ENCODE measurements at places on chromosomes 2 and 18. TPM values are rescaled to one million over a fixed set of nuclear protein-coding genes. Genes with fewer than 3 reads are reported as not detected.

The CNDP1 gene
- total RNA-seq = 0.22 TPM

The CHRNG gene
- not detected for total RNA-seq

The TDRD15 gene
- total RNA-seq = 0.10 TPM

The THAP4 gene
- total RNA-seq = 41.4 TPM

The TFCP2L1 gene
- total RNA-seq = not detected

The RIT2 gene
- total RNA-seq = not detected

The LBX2 gene
- total RNA-seq = 2.3 TPM

DNA sequence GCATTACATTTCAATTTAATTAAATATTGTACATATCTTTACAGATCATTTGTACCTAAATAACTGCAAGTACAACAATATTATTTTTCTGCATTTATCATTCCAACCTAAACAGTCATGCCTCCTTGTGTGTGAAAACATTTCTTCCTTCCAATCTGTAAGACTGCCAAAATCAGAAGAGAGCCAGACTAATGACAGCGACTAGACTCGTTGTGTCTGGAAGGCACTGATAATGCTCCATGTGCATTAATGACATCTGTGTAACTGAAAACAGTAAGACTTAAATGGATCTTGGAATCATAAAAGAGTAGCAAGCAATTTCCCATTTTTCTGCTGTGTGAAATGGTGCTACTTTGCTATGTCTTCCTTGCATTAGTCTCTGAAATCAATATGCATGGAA lies 278.0 kb upstream of the DSEL start:
- DNase-seq = no peak

- DNase-seq = no peak
Measured at GRCh38 chr2:231644426-231644825, 51.8 kb downstream of the TEX44 start.

DNA sequence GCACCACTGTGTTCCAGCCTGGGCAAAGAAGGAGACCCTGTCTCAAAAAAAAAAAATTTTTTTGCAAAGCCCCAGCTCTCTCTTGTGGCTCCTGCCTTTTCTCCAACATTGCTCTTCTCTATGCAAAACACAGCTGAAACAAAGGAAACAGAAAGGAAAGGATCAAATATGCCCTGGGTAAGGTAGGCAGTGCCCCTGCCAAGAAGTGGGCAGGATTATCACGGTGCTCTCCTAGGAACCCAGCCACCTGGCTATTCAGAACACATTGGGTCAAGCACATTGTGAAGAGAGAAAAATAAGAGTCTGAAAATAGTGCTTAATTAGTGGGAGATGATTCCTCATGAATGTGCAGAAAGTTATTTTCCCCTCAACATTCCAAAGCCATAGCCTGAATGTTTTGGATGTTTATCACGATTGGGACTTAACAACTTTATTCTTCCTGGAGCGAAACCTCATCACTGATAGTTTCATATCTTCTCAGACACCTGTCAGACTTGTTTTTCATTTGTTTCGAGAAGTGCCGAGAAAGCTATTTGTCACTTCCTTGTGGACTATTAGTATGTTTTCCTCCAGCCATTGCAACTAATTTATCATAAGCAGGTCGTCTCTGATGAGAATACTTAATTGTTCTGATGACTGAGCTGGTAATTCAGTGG lies 42.7 kb upstream of the RPL31 start:
- DNase-seq = no peak

- DNase-seq = no peak
Measured at GRCh38 chr2:208163489-208163888, at the start of gene CRYGA. CRYGA (minus strand) TSS chr2:208163589; CDS start chr2:208163556, 33 bp downstream.

DNA sequence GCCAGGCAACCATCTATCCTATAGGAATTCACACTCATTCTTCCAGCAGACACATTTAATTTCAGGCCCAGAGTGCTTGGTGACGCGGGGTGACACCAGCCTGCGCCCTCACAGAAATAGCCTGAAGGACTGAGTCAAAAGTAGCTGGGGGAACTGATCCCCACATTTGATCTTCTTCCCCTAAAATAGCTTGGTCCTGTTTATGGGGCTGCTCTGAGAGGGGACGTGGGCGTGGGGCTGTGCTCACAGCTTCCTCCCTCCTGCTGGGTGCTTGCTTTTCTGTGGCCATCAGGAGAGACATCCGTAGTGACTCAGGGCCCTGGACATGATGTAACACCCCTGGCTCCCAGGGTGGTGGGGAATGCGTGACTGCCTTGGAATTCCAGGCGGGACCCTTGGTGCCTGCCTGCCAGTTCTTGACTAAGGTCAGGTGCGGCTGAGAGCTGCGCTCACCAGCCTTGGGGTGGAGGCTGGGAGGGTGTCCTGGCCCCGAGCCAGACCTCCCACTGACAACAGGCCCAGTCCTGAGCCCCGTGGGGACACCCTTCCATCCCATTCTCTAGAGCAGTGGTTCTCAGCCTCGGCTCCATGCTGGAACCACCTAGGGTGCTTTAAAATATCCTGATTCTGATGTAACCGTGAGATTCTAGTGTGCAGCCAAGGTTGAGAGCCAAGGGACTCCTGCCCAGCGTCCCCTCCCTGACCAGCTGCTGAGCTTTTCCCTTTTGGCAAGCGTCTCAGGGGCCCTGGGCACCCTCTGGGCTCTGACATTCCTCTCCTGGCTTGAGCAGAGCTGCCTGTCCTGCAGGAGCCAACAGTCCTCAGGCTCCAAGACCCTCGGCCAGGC lies 47.4 kb upstream of the SMAD7 start:
- peak; percentile 97 for DNase-seq

DNA sequence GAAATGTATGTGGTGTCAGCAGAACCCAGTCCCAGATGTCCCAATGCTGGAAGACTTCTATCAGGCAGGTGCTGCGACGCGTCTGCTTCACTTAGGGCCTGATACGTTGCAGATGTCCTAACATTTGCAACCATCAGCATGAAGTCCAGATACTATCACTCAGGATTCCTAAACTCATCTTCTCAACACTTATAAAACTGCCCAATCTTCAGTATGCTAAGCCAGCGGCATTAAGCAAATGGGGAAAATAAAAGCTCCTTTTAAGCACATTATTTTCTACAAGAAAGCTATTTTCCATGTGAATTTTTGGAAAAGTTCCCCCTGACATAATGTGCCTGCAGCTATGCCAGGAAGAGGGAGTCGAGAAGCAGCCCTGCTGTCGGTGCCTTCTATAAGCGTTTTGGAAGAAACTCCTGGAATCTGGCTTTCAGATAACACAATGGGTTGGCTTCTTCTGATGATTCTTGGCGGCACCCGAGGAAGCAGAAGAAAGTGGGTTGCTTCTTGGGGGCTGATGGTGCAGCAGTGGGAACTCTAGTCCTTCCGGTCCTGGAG lies 60.7 kb upstream of the ITGA6 start:
- no peak for DNase-seq

GRCh38 chr18:45270289-45270771 lies 344.9 kb upstream of the SLC14A2 start:
- DNase-seq = no peak

DNA sequence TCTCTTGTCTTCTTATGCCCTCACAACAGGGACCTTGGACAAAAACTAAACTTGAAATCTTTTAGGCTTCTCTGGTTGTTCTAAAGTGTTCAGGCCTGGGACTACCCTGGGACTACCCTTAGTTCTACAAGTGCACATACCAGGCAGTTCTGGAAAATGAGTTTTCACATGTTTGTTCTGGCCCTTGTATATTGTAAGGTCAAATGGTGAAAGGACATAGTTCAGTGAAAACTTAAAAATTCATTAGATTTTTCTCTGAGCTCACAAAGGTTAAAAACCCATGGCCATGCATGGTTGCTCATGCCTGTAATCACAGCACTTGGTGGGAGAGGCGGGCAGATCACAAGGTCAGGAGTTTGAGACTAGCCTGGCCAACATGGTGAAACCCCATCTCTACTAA lies 875.5 kb upstream of the FAM98A start:
- DNase-seq = no peak

DNA sequence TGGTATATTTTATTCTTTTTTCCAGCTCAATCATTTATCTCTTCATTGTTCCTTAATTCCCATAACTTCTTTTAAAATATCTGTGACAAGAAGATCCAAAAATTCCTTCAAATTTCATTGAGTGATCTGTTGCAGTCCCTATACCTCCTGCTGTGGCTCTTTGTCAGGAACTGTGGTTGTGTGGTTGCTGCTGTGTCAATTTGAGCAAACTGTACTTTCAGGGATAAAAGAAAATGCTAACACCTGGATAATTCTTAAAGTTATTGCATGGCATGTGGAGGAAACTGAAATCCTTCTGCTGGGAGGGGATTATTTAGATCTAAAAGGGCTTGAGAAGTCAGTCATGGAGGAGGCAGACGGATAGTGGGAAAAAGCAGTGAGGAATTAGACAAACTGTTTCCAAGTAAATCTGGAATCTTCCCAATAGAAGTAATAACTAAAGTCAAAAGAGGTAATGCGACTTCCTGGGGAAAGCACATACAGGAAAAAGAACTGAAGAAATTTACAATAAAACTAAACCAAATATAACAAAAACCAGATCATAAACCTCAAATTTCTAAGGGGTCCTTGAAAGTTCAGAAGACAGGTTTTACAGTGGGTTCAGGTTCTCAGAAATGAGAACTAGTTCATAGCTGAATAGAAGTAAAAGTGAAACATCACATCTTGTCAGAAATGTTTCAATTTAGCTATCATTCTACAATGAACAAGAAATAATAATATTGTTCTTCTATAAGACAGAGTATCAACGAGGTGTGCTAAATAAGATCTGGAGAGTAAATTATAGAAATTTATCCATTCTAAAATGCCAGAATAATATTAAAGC lies 33.5 kb upstream of the CD226 start:
- no peak for DNase-seq

DNA sequence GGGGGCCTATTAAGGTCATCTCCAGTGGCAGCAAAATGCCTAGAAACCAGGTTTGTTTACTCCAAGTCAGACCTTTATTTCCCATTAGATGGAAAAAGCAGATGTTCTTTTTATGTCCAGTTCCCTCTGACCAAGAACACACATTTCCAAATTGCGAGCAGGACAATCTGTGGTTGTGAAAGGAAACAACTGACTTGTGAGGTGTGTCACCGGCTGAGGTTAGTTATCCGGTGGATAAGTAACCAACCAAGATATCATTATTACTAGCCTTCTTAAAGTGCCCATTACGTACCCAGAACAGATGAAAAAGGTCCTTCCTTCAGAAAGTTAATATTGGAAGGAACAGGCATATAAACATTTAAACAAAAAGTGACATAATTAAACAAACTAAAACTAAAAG lies 112.9 kb downstream of the THADA start:
- DNase-seq = no peak

- no peak for DNase-seq
Measured at GRCh38 chr2:15912203-15912602, 28.1 kb upstream of the MYCN start.

DNA sequence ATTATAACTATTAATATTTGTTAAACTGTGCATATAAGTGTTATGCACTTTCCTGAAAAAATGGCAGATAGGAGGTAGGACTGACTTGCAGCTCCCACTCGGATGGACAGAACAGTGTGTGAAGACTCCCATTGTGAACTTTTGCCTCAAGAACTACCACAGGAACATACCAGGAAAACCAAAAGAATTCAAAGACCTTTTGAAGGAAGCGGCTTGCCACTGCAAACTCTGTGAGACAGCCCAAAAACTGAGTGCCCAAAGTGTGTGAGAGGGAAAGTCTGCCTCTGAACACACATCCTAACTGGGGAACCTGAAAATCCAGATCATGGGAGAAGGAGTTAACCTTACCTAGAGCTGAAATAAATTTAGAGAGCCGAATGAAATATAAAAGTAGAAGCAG lies 171.0 kb downstream of the ZBTB7C start:
- no peak for DNase-seq

DNA sequence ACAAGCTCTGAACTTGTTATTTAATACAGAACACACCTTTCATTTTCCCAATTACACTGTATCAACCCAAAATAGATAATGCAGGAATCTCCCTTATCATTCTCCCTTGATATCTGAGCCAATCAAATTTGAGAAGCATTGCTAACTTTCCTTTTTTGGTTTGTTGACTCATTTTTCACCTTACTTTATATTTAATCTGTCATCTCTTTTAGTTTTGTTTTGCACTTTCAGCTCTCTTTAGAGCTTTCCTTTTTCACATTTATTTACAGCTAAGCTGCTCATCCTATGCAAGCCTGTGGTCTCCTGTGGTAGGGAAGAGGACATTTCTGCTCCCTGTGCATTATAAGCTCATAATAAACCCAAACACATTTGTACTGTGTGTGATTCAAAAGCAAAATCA lies 50.1 kb downstream of the ITGAV start:
- DNase-seq = no peak

DNA sequence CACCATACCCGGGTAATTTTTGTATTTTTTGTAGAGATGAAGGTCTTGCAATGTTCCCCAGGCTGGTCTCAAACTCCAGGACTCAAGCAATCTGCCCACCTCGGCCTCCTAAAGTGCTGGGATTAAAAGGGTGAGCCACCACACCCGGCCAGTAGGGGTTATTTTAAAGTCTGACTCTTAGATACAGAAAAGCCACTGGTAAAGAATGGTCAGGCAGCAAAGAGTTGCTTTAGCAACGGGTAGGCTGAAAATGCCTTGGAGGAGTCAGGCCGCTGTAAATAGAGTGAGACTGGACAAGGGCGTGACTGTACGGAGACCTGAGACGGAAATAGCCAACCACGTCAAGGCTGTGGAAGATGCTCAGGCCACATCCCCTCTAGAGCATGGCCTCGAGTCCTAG lies 54.2 kb downstream of the ACKR3 start:
- no peak for DNase-seq

GRCh38 chr2:224025874-224026273 lies 13.2 kb downstream of the SERPINE2 start:
- no peak for DNase-seq

- no peak for DNase-seq
Measured at GRCh38 chr2:62136956-62137830, 58.7 kb upstream of the B3GNT2 start.

All from chondrocyte (in vitro differentiated cells).